ENCODE measurements at places on chromosomes 13 and 19.

GRCh38 chr19:10718205-10719196 is 622 bp downstream of the DNM2 start:
- peak; percentile 24 for ATAC-seq

DNA sequence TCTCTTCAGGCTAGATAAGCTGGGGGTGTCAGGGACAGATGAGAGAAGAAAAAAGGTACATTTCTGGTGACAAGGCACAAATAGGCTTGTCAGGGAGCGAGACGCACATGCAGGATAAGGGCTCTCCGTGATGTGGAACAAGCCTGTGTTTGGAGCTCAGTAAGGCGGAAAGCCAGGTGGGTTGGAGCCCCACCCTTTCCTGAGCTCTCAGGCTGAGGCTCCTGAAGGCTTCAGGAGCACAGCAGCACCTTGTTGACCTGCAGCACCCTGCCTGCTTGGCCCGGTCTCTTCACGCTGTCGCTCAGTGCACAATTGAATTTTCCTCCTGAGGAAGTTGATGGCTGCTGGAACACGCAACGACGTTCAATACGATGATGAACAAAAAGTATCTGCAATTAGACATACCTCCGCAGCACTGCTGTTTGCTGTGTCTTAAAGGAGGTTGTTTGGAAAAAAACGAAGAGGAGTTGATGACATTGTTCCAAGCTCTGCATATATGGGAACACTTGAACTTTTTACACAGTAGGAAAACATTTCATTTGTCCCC is 29.3 kb downstream of the SERP2 start:
- no peak for ATAC-seq

- no peak for ATAC-seq
Observed at GRCh38 chr19:2239173-2239572, 2.5 kb downstream of the SF3A2 start.

DNA sequence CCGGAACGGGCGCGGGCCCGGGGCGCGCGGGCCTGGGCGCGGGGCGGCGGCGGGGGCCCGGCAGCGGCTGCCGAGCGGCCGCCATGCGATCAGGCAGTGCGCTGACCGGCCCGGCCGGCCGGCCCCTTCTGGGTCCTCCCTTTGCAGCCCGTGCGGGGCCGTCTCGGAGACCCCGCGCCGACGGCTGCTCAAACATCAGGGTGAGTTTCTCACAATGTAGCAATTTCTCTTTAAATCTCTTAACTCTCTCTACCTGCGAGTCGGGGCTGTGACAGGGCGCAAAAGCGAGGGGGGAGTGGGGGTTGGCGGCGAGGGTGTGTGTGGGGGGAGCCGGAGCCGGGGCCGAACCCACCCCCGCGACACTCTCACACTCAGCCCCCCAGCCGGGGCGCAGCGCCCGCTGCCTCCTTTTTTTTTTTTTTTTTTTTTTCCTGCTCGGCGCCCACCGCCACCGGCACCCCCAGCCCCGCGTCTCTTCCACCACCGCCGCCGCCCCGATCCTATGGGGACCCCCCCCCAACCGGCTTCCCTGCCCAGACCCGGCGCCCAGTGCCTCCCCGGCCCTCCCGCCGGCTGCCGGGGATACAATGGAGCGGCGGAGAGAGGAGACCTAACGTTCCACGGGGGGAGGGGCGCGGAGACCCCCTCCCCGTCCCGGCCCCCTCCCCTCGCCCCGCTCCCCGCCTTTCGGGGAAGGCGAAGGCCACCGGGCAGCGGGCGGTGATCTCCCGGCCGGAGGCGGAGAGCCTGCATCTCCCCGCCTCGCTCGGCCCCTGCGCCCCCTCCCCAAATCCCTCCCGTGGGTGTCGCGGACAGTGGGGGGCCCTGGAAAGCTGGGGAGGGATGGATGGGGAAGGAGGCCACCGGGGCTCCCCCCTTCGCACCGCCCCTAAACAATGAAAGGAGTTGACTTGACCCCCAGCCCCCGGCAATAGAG is at the start of gene BICRA:
TSS of gene BICRA (plus strand) at position 166 of the 937 bp plus-strand sequence. CDS start 64,441 bp downstream, outside the sequence.
- peak; percentile 52 for ATAC-seq

GRCh38 chr13:94602467-94602866 is 810 bp downstream of the GPR180 start:
- ATAC-seq: no peak

DNA sequence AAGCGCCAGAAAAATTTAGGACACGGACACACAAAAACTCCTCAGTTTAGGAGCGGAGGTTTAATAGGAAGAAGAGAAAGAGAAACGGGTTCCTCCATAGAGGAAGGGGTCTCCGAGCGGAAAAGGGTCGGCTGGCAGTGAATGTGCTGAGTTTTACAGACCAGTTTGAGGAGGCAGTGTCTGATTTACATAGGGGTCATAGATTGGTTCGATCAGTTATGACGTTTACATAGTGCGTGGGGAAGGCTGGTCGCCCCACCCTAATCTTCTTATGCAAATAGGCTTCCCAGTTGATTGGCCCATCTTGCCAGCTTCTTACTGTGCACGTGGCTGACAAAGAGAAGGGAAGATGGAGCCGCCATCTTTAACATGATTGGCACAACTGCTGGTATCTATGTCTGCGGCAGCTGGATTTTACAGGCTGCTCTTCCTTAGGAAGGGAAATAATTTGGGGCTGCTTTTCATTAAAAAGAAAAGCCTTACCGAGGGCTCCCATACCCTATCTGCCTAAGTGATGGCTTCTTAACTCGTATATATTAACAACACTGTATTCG is 1.2 kb upstream of the ZNF225 start:
- no peak for ATAC-seq

- ATAC-seq: no peak
Observed at GRCh38 chr13:40058757-40059236, 403.3 kb downstream of the COG6 start.

DNA sequence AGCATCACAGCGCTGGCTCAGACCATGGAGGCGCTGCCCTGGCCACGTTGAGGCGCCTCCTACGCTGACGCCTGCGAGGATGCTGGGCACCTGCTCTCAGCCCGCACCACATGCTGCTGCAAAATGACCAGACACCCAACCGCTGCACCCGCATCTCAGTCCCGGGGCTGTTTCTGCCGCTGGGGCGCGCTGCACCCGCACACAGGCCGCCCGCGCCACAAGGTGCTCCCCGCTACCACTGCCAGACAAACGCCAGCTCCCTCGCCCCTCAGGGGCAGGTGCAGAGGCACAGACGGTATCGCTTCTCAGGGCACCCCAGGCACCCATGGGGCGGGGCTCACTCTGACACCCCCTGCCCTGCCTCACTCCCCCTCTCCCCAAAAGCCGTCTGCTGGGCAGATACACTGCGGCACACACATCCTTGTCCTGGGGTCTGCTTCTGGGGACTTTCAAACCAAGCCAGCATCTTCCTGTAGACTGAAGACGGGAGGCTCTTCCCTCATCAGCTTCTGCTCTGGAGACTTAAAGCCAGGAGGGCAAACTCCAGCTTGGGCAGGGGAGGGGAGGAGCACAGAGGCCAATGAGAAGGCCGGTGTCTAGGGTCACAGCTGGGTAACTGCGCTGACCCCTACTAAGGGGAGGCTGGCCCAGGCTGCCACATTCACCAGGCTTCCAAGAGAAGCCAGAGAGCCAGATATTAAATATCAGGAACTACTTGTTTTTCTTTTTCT is 16.3 kb downstream of the CHERP start:
- no peak for ATAC-seq

DNA sequence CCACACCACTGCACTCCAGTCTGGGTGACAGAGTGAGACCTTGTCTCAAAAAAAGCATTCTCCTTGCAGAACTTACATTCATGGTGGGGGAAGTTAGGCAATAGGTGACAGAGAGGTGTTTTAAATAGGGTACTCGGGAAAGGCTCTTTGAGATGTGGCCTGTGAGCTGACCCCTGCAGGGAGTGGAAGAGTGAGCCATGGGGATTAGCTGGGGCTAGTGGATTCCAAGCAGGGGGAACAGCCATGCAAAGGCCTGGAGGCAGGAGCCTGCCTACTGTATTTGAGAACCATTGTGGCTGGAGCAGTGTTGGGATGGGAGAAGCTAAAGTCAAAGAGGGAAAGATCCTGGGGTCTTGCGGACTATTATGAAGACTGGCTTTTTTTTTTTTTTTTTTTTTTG is 3.9 kb upstream of the DMKN start:
- no peak for ATAC-seq

DNA sequence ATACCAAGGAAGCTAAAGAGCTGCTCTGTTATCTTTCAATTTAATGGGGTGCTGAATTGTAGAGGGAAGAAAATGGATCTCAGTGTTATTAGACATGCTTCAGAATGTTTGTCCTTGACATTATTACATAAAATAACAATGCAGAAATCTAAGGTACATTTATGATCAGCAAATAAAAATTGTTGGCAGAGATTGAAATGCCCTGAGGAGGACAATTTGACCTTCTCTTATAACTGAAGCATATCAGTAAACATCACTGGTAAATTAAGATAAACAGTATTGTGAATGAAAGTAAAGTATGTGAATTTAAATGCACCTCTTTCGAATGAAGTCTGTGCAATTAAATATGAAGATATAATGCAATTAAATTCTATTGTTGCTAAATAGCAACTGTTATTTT is 1362.1 kb upstream of the ATXN8OS start:
- no peak for ATAC-seq

DNA sequence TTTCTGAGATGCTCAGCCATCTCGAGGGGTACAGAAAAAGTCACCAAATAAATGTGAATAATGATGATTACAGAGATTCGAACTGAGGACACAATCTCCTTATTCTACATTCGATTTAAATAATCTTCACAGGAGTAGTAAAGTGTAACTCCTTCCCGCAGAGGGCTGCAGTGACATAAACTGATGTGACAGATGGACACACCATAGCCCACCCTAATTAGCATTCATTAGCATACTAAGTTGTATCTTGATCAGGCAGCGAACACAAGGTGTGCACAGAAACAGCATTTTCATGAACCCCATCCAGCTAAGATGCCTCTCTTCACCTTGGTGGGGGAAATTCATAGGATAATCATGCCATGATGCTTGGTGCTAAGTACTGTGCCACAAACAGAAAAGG is 83.0 kb downstream of the TNFSF11 start:
- ATAC-seq: no peak

DNA sequence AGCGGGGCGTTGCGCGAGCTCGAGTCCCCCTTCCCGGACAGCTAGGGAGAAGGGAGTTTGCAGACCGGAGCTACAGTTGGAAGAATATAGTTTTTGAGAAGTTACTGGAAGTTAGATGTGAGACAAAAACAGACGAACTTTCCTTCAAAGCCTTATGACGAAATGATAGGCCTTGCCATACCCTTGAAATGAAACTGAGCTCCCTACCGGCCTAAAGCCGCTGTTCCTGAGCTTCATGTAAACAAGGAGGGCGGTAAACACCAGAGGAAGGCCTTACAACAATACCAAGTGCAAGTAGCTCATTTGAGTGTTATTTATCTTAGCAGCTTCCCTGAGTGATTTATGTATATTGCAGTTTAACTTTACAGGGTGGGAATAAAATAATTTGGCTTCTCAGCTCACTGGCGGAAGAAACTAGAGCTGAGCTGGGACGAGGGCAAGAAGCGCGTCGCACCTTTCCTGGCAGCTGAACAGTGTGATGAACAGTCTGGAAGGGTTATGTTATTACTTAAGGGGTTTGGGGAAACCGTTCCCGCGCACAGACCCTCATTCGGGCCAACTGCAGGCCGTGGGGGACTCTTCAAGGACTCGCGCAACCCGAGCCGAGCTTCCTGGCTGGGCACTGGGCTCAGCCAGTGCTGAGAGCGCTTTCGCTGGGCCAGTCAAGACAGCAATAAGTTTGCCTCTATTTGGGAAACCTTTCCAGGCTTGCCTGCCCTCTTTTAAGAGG is 111.2 kb downstream of the KCNRG start:
- ATAC-seq: no peak

DNA sequence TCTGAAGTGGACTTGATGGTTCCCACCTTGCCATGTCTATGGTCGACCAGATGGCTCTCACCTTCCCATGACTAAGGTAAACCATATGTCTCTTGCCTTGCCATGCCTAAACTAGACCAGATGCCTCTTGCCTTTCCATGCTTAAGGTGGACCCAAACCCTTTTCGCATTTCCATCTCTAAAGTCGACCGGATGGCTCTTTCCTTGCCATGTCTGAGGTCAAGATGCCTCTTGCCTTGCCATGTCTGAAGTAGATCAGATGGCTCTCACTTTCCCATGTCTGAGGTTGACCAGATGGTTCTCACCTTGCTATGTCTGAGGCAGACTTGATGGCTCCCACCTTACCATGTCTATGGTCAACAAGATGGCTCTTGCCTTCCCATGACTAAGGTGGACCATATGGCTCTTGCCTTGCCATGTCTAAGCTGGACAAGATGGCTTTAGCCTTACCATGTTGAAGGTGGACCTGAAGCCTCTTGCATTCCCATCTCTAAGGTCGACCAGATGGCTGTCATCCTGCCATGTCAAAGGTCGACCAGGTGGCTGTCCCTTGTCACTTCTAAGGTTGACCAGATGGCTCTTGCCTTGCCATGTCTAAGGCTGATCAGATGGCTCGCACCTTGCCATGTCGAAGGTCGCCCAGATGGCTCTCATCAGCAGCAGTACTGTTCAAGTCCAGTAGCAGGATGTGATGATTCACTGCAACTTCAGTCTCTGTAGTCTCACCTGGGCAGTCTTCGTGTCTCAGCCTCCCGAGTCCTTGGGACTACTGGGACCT is 1439.4 kb downstream of the UQCRFS1 start:
- no peak for ATAC-seq

DNA sequence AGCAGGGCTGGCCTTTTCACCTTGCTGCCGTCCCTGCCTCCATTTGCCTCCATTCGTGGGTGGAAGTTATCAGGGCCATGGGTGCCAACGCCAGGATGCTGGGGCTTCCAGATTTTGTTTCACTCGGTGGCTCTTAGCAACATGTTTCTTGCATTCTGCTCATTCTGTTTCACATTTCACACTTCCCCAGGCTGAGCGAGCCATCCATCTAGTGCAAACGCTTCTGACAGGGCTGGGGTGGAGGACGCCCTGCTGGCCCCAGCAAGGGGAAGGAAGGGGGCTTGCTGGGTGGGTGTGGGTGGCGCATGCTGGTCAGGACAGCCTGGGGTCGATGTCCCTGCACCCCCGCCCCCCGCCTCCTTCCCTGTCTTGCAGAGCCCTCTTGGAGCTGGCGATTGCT is 165.2 kb downstream of the URI1 start:
- ATAC-seq: no peak

DNA sequence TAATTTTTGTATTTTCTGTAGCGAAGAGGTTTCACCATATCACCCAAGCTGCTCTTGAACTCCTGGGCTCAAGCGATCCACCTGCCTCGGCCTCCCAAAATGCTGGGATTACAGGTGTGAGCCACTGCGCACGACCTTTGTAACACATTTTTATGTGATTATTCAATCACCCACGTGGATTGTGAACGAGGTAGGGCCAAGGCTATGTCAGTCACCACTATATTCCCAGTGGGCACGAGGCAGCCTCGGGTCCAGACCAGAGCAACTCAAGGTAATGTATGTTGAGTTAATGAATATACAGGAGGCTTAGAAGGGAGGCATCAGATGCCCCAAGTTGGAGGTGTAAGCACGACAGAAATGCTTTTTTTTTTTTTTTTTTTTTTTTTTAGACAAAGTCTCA is 8.9 kb downstream of the PTGIR start:
- ATAC-seq: no peak

Measured in SK-N-SH treated with all-trans-retinoic acid at 6 μM for 48 hours (cell line).